ENCODE measurements at places on chromosomes 12 and 14.

- no peak for DNase-seq
Measured at GRCh38 chr12:58247633-58248032, 306.3 kb downstream of the ATP23 start.

DNA sequence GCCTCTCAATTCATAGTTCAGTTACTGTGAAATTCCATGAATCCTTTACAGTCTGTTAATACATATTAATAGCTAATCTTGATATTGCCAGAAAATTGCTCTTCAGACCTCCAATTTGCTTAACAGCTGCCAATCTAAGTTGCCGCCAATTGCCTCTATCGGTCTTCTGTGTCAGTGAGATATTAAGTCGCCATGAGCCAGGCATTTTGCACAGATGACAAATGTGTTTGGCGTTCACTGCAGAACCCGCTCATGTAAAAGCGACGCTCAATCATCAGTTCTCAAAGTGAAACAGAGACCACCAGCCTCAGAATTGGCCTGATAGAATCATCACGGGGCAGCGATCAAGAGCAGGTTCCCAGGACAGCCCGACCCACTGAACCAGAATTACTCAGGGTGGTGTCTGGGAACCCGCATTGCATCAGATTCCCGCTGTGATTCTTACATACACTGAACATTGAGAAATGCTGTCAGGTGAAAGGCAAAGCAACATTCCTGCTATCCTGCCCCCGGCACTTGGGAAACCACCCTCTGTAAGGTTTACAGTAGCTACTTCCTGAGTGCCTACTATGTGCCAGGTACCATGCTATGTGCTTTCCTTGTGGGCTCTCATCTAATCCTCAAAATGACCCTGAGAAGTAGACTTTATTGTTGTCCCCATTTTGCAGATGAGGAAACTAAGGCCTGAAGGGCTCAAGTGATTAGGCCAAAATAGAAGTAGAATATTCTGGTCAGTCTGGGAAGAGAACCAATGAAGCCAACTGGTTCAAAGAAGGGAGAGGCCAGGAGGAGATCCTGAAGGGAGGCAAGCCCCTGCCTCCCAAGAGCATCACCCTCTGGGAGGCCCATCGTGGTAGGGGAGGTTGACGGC lies 216.4 kb downstream of the SLC41A2 start:
- no peak for DNase-seq

DNA sequence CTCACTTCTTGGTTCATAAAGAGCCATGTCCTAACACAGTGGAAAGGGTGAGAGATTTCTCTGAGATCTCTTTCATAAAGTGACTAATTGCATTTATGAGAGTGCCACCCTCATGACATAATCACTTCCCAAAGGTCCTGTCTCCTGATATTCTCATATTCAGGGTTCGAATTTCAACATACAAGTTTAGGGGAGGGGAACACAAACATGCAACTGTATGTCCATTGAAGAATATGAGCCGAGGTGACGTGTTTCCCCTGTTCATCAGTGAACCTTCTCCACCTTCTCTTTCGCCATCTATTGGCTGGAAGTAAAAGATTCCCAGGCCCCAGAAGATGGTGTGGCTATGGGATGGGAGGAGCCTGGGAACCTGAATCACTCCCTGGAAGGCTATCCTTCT lies 354.2 kb upstream of the ATP2B1 start:
- no peak for DNase-seq

DNA sequence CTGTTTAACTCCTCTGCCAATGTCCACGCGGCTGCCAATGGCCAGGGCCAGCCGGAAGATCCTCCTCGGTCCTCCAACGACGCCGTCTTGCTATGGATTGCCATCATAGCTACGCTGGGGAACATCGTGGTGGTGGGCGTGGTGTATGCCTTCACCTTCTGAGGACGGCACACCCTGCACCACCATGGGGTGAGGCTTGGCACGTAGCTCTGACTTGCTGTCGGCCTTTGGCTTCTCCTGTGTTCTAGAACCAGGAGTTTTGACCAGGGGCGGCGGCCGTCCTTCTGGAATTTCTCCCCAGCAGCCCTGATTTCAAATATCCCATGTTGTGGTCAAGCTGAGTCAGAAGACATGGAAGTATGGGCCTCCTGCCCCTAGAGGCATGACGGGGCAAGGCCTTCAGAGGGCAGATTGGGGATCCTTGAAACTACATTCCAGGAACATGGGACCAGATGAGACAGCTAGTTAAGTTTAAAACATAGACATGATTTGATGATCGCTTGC lies 47.5 kb downstream of the C14orf132 start:
- no peak for DNase-seq

DNA sequence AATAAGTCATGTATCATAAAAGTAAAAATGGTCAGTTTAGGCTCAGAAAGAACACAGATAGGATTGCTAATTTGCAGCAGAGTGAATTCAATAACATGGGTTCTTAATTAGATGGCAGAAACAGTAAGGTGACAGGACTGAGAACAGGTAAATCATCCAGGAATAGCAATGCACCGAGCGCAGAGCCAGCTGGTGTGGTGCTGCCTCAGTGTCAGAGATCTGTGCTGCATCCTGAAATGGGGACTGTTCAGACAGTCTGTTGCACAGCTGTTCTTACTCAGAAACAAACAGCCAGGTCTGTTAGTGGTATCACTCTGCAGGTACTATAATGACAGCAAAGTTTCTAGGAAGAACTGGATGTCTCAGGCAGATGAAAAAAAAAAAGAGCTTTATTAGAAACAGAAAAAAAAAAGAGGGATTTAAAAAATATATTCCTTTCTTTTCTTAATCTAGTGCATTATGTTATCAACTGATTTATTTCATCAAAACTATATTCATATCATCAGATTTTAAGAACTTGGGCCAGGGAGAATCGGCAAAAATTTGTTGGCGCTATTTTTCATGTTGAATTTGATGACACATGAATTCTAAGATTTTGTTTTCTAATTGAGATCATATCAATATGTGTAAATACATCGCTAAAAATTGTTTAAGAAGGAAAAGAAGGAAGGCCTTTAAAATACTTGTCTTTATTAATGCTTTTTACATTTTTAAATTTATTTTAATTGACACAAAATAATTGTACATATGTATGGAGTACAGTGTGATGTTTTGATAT lies 501.8 kb downstream of the PRKD1 start:
- DNase-seq, result no peak

DNA sequence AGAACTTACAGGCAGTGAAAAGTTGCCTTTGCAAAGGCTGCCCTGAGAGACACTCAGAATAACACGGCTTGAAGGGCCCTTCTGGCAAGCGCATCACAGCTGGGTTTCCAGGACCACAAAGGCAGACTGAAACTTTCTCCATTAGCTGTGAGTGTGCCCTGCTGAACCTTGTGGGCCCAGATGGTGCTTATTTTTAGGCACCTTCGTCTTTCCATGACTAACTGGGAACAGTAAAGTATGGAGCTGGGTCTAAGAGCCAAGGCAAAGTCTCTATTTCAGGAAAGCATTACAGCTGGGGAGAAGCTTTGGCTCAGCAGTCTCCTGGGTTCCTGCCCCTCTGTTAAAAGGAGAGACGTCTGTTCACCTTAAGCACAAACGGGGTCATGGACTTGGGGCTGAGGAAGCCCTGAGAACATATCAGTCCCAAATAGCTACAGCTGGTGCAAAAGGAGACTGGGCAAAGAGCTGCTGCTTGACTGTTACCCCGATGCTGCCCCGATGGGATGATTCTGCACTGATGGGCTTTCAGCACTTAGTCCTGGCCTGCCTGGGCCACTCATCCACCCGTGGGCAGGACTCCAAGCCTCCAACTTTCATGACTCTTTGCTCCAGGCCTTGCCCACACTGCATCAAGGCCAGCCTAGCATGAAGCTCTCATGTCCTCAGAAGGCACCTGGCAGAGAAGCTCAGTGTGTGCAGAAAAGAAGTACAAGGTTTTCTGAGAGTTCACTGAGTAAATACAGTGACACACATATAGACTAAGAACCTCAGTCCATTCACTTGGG lies 248.3 kb downstream of the PHLDA1 start:
- no peak for DNase-seq

GRCh38 chr14:85528897-85529631 lies 880 bp upstream of the FLRT2 start:
- DNase-seq, result no peak

DNA sequence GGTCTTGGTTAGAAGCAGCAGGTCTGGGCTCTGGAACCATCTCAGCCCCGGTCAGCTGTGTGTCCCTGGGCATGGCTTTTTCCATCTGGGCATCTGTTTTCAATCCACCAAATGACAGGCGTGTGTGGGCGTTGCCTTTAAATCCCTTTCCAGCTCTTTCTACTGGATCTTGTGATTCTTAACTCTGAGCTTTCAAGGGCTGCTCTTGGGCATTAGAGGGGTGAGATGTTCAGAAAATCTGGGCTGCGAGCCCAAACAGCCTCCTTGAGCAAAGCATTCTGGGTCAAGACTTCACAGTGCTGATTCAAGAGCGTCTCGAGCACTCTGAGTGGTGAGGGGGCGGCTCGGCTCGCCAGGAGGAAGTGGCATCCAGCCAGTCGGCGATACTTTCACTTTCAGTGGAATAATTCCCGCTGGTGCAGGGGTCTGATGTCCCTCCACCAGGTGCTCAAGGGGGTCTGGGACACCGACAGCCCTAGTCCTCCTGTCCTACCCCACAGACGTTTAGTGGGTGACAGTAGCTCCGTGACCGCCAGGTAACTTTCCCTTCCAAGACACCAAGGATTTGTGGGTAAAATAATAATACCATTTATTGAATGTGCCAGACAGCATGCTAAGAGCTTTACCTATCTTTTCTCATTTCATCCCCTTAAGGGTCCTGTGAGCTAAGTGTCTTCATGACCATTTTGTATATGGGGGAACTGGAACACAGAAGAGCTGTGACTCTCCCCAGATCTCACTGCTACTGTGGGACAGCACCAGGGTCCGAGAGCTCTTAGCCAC lies 114.0 kb downstream of the PLXNC1 start:
- DNase-seq, result peak; percentile 66

GRCh38 chr12:132020292-132020691 lies 70.5 kb downstream of the EP400 start:
- no peak for DNase-seq

DNA sequence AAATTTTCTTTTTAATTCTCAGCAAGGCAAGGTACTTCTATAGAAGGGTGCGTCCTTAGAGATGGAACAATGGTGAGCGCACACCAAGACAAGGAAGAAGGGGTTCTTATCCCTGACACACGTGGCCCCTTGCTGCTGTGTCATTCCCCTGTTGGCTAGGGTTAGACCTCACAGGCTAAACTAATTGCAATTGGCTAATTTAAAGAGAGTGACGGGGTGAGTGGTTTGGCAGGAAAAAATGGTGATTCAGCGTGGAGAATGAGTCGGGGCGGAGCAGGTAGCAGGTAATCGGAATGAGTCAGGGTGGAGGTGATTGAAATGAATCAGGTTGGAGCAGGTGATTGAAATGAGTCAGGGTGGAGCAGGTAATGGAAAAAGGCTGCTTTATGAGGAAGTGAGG lies 36.3 kb upstream of the HECTD1 start:
- no peak for DNase-seq

- DNase-seq, result peak; percentile 54
Measured at GRCh38 chr12:106753526-106753925, 21.0 kb upstream of the RIC8B start.

DNA sequence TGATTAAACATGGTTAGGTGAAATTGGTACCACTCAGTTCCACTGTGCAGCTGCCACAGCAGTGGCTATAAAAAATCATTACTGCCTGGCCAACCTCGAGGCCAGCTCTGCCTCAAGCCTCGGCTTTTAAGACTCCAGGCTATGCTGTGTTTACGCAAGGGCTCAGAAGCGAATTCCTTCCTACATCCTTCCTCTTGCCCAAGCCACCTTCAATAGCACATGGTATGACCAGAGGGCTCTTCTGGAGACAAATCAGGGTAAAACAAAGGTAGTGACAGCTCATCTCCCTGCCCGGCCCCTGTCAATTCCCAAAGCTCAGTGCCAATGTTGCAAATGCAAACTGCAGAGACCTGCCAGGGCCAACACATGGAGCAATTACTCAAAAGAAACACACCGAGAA lies 31.9 kb downstream of the NUAK1 start:
- no peak for DNase-seq

DNA sequence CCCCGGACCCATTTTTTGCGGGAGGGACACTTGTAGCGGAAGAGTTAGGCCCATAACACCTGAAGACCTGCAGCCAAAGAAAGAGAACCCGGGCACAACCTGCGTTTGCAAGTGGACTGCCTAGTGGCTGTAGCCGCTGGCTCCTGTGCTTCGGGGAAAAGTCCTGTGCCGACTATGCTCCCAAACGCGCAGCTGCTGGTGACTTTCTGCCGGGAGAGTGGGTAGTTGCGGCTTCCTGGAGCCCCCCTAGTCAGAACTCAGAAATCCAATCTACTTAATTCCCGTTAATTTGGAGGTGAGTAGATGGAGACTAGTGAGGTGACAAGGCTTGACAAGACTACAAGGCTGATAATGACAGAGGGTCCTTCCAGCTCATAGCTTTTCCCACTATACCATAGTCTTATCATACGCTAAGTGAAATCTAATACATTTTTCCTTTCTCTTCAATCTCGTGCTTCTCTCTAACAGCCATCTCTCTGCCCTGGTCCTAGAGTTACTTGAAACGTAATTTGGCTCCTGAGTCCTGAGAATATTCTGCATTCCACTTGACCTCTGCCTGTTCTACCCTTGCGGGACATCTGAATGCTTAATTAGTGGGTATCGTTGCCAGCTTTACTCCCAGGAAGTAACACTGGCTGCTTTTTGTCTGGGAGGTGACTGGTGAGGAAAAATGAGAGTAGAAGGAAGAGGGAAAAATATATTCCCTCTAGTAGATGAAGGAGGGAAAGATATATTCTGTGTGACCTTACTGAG lies 556 bp downstream of the MTHFD1 start:
- DNase-seq, result no peak

GRCh38 chr12:102642199-102642598 lies 161.8 kb upstream of the IGF1 start:
- no peak for DNase-seq

DNA sequence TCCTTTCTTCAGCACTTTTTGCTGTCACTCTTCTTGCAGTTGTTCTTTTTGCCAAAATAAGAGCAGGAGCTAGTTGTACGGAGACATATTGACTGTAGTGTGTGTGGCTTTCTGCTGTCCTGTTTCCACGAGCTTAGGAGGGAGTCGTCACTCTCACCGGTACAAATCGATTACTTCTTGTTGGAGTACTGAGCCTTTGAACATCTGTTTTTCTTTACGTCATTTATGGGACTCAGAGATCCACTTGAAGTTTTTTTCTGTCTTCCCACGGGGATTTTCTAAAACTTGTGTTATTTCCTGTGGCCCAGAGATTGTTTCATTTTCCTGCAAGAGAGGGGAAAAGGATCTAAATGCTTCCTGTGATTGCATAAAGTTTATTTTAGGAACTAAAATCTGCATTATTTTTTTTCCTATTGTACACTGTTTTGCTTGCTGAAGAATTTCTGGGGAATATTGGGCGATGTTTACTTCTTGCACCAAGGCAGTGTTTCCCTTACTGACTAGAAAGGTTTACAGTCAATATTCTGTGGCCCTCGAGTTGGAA lies 199.8 kb upstream of the ARHGAP5 start:
- no peak for DNase-seq

- no peak for DNase-seq
Measured at GRCh38 chr14:59161561-59162175, 26.8 kb upstream of the DAAM1 start.

DNA sequence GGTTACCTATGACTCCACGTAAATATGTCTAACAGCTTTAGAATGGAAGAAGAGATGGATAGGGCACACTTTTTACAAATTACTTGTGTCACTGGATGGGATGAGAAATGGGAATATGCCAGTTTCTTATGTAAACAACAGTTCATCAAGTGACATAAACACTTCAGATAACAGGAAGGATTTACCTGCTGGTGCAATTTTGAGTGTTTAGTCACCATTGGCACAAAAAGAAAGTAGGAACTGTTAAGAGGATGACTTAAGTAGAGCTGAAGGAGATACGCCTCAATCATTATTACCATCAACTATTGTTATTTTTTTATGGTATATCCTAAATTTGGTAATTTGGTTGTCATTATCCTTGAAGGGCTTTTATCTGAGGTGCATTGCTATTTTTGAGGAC lies 83.2 kb downstream of the RMST start:
- DNase-seq, result no peak

All from stimulated activated CD8-positive, alpha-beta memory T cell treated with anti-CD3 and anti-CD28 coated beads, Interleukin-15, amount 100 ng/mL, for 4 hours (primary cell).